ENCODE measurements at places on chromosomes 5 and 9.

DNA sequence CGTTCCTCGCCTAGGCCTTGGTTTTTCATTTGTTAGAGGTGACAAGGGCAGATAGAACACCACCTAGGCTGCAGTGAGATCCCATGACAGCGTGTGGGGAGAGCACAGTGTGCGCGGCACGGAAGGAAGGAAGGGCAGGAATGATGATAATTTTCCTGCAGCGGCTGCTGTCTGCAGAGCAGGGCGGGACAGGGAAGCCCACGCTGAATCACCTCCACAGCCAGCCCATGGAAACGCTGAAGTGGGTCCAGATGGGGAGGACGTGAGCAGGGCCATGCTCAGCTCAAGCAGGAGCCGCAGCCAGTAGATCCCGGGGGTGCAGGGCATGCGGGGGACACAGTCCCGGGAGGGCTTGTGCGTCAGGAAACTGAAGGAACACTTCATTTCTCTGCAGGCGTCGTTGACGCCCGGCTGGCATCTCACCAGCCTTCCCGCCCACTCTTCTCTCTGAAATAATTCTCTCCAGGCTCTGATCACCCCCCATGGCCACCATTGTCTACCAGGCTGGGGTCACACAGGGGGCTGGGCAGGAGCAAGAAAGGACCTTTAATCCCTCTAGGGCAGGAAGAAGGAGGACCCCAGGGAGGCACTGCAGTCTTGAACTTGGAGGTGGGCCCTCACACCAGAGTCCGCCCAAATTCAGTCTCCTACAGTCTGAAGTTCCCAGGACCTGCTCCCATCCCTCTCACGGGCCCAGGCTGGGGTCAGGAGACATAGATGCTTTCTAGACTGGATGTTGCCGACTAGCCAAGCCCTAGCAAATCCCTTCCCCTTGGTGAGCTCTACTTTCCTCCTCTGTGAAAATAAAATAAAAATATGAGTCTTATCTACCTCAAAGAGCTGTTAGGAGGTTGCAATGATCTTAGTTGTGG is 20.9 kb upstream of the SYNPO start:
- DNase-seq, result no peak

DNA sequence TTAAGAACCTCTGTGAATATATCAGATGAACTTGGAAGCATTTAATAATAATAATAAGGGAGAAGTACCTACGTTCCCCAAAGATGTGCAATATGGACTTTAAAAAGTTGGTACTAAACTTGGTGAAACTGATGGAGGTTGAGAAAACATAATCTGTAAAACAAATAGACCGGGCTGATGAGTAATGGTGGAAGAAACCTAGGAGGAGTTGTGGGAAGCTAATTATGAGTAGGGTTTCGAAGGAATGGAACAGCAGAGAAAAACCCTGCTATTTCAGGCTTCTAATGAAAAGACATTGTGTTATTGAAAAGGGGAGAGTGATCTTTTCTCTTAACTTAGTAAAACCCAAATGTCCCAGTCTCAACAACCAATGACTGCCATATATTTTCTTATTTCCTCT is 229.3 kb downstream of the PCSK1 start:
- no peak for DNase-seq

DNA sequence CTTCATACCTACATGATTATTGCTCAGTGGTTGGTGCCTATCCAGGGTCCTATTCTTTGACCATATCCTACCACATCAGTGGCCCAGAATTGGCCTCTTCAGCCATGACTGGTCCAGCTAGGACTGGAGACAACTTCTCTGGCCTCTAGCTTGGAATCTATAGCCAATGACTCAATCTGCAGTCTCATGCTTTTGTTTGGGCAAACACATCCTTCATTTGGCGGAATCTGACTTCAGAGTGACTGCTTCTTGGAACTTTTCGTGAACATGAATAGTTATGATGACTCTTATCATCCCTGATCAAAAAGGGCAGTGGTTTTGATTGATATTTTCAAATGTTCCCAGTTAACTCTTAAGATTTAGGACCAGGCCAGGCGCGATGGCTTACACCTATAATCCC is 134.1 kb downstream of the PAPPA start:
- no peak for DNase-seq

DNA sequence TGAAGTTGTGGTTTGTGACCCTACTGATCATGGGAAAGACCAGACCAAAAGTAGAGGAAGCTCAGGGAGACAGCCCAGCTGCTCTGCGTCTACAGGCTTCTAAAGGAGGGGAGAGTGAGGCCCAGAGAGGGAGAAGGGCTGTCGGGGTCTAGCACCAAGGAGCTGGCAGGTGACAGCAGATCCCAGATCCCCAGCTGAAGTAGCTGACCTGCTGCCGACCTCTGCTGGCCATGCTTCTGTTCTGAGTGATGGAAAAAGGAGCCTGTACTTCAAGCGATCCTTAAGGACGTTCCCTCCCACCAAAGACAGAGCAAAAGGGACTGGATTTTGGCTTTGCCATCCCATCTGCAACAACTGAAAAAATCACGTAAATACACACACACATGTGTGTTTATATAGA is 22.7 kb upstream of the QSOX2 start:
- no peak for DNase-seq

- no peak for DNase-seq
Observed at GRCh38 chr9:98916660-98917059, 27.0 kb upstream of the COL15A1 start.

DNA sequence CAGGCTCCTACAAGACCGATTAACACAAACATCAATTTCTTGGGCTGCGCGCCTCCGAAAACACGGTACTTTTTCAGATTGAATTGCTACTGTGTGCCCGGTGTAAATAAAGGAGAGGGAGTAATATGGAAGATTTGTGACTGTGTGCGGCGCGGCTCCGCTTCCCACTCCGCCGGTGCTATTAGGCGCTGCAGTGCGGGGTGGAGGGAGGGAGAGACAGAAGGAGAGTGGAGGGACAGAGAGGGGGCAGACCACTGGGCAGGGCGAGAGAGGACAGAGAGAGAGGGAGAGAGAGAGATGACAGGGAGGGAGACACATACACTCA is 24.7 kb upstream of the RNU6ATAC start:
- no peak for DNase-seq

GRCh38 chr9:35306283-35306682 is 144.5 kb downstream of the UNC13B start:
- DNase-seq, result no peak

- no peak for DNase-seq
Observed at GRCh38 chr5:41465493-41466171, 44.8 kb downstream of the PLCXD3 start.

GRCh38 chr5:72082048-72082447 is 25.2 kb upstream of the MAP1B start:
- DNase-seq, result no peak

DNA sequence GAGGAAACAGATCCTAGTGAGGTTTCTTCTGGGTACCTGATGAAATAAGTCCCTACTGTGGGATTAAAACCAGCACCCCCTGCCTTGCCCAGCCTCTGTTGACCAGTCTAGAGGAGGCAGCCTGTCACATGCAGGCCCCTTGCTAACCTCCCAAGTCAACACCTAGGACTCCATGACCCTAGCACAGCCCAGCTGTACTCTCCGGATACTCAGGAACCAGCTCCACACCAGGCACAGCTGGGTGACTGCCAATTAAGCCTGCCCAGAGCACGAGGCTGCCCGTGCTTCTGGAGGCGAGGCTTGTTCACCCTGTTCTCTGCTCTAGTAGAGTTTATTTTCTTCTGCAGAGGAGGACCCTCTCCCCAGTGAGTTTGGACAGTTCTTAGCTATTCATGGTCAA is 92.5 kb downstream of the SNX24 start:
- no peak for DNase-seq
